ENCODE measurements at places on chromosomes 11 and 22.

GRCh38 chr11:36441610-36442208 lies 68.4 kb downstream of the TRAF6 start:
- no peak for DNase-seq

DNA sequence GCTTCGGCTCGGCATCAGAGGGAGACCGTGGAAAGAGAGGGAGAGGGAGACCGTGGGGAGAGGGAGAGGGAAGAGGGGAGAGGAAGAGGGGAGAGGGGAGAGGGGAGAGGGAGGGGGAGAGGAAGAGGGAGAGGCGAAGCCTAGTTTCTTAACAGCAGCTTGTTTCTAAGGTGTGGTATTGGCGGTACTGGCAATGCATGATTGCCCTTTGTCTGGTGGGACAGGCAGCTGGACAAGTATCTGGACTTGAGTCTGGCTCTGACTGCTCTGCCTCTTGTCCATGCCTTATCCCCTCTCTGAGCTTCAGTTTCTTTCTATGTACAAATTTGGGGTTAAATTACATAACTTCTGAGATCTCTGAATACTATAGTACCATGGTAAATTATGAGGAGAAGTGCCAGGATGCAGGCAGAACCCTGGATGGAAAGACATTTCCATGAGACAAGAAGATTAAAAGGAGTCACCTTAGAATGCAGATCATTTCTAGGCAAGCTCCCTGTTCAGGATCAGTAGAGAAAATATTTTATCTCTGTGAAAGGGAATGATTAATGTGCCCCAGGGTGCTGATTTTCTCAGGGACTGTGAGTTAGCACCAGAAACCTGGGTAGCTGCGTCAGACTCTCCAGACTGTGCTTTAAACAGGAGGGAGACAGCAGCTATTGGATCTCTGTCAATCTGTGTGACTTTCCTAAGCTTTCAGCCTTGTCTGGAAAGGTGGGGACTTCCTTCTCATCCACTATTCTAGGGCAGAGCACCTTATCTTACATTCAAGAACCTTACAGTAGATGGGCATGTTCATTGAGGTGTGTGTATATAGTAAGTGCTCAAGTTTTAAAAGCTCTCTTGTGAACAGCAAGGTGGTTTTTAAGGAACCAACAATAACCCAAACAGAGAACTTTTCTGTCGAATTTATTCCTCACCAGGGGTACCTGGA lies 31.9 kb upstream of the CCDC90B start:
- DNase-seq, result no peak

DNA sequence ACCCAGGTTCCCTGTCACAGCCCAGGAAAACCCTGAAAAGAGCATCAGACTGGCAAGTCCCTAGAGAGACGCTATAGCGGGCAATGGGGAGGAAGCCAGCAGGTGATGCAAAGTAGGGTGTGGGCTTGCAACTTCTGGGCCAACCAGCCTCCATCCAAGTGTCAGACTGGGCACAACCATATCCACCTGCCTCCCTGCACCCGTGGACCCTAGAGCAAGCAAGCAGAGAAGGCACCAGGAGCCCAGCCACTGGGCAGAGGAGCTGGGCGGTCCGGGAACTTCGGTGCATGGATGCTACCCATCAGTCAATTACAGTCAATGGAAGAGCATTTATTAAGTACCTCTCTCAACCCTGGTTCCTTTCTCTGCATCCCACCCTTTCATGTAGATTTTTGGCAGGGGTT lies 2.8 kb downstream of the NECTIN1 start:
- no peak for DNase-seq

- DNase-seq, result no peak
Observed at GRCh38 chr11:92286709-92287108, 62.1 kb downstream of the FAT3 start.

- no peak for DNase-seq
Observed at GRCh38 chr11:70616317-70616716, 218.0 kb downstream of the CTTN start.

- no peak for DNase-seq
Observed at GRCh38 chr11:115087791-115088190, 409.5 kb downstream of the NXPE2 start.

GRCh38 chr11:68039526-68040086 lies 781 bp downstream of the TCIRG1 start:
- no peak for DNase-seq

DNA sequence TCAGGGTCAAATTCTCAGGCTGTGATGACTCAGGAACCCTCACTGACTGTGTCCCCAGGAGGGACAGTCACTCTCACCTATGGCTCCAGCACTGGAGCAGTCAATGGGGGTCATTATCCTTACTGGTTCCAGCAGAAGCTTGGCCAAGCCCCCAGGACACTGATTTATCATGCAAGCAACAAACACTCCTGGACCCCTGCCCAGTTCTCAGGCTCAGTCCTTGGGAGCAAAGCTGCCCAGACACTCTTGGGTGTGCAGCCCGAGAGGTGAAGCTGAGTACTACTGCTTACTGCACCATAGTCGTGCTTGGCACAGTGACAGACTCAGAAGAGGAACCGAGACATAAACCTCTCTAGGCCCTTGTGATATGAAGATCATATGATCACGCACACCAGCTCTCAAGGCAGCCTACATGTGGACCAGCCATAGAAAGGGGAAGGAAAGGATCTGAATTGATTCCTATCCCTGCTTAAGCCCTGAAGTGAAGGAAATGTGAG lies 58.2 kb downstream of the ZNF280B start:
- no peak for DNase-seq

All from cortex of kidney (tissue), 1 donor.